Mononuclear cell (primary cell): ENCODE measurements at places on chromosomes 11 and 22. TPM values are rescaled to one million over a fixed set of nuclear protein-coding genes. Genes with fewer than 3 reads are reported as not detected.

MFNG gene
- 77.0 TPM for total RNA-seq

PDE3B gene
- 149 TPM for total RNA-seq

E2F8 gene
- 0.10 TPM for total RNA-seq

ACR gene
- total RNA-seq, result not detected
